Left renal pelvis (tissue), 4 donors: ENCODE measurements at places on chromosomes 16 and 17. TPM values are rescaled to one million over a fixed set of nuclear protein-coding genes. Genes with fewer than 3 reads are reported as not detected.
A peak's percentile ranks its signal among the peaks of the same experiment; 100 is the strongest.

DNA sequence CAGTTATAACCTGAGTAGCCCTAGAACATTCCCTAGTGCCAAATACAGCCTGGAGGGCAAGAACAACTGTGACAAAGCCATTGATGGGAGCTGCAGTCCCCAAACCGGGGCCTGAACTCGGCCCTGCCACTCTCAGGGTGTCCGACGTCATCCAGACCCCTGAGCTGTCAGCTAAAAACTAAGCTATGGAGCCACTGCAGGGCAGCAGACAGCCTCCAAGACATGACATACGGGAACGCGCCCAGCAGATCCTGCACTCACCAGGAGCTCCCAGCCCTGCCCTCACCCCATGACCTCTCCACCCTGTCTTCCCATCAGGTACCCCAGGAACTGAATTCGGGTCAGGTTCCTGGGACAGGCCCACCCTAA lies 28.4 kb downstream of the KDM8 start:
- DNase-seq: no peak

DNA sequence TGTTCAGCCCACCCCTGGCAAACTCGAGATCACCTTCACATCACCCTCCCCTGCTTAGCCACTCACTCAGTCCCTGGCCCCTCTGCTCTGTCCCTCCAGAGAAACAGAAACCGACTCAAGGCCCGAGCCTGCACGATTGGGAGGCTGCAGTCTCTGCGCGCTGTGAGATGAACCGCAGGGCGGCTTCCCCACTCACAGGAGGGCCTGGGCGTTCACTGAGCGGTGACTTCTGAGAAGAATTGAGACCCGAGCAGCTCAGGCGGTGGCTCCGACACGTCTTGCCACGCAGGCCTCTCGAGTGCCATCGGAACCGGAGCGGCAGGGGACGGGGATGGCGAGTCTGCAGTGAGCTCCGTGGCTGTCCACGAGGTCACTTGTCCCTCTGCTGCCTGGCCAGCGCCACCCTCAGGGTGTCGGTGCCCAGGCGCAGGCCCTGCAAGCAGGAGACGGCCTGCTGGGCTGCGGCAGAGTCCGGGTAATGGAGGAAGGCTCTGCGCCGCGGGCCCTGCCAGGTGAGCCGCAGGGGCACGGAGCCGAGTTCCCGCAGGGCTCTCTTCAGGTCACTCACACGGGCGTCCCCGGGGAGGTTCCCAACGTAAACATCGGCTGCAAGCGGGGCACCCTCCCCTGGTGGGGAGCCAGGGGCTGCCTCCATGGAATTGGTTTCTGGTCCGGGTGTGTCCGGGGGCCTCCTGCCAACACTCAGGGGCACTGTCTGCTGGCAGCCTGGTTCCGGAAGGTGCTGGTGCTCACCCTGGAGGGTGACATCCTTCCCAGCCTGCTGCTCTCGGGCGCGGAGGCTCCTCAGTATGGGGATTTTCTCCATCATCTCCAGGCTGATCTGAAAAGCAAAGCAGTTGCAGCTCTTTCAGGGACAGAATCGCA lies 21.6 kb downstream of the FOXF1 start:
- no peak for DNase-seq

- no peak for DNase-seq
Measured at GRCh38 chr16:83603723-83604570, 203.8 kb upstream of the HSBP1 start.

The RNF222 gene
- not detected for polyA plus RNA-seq

GRCh38 chr17:1727258-1727789 lies 2.8 kb downstream of the WDR81 start:
- DNase-seq: no peak

- DNase-seq: no peak
Measured at GRCh38 chr17:19005137-19005773, 691 bp upstream of the FAM83G start.

- DNase-seq: no peak
Measured at GRCh38 chr17:30805944-30806456, 18.5 kb downstream of the CRLF3 start.

GRCh38 chr17:68682903-68683302 lies 81.7 kb upstream of the FAM20A start:
- DNase-seq: no peak

- DNase-seq: no peak
Measured at GRCh38 chr16:6615636-6616035, 717.0 kb upstream of the RBFOX1 start.

The SPIRE2 gene
- polyA plus RNA-seq: 8.3 TPM

The TBC1D3B gene
- 10.9 TPM for polyA plus RNA-seq

GRCh38 chr16:49049191-49049590 lies 232.4 kb downstream of the CBLN1 start:
- no peak for DNase-seq

DNA sequence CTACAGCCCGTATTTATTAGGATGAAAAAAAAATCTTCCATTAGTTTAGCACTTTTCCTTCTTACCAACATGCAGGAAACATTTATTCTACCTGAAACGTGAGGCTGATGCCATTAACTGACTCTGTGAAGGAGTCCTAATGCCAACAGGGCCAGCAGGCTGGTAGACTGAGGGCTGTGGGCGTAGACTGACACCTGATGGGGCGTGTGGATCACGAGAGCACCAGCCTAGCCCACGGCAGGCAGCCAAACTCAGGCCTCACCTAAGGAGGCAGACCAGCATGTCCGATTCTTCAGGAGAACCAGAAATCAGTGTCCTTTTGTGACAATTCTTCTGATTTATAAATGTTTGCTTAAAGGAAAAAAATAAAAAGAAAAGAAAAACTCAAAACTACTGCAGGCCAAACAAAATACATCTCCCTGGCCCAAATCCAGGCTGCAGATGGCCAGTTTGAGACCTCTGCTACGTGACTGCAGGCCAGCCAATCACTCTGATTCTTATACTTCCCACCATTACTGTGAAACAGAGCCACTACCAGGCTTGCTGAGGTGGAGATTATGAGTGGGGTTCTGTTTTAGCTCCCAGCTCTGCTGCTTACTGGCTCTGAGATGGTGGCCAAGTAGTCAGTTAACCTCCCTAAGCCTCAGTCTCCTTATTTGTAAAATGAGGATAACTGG lies 66.5 kb downstream of the GNAO1 start:
- no peak for DNase-seq

- DNase-seq: no peak
Measured at GRCh38 chr16:16045879-16046278, 96.5 kb downstream of the ABCC1 start.

GRCh38 chr16:73066927-73067670 lies 19.2 kb upstream of the ZFHX3 start:
- no peak for DNase-seq

DNA sequence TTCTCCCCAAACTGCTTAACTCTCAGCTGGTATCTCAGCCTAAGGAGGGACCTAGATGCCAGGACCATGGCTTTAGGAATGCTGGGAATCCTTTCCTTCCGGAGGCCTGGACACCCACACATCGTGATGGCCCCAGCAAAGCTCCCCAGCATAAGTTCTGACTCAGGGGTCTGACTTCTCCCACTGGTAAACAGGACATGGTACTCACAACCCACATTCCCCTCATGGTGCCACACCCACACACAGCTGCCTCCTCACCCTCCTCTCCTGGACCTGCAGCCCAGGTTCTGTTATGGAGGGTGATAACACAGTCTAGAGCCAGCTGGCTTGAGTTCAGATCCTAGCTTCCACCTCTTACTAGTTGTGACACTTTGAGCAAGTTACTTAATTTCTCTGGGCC lies 719 bp upstream of the RNF227 start:
- DNase-seq: no peak

GRCh38 chr16:9258423-9259051 lies 167.1 kb downstream of the HAPSTR1 start:
- DNase-seq: peak; percentile 8

DNA sequence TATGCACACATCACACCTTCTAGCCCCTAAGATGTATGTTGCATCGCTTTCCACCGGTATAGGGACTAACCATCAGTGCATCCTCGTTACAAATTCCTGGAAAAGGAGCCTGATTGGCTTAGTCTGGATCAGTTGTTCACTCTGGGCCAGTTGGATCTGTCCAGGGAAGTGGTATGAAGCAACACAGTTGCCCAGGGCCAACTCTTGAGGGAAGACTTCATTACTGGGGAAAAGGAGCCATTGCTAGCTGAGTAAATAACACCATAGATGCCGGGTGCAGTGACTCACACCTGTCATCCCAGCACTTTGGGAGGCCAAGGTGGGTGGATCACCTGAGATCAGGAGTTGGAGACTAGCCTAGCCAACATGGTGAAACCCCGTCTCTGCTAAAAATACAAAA lies 275.2 kb upstream of the RBFOX1 start:
- no peak for DNase-seq

The ZPBP2 gene
- not detected for polyA plus RNA-seq

The COL1A1 gene
- 462 TPM for polyA plus RNA-seq

The KRTAP4-8 gene
- not detected for polyA plus RNA-seq

DNA sequence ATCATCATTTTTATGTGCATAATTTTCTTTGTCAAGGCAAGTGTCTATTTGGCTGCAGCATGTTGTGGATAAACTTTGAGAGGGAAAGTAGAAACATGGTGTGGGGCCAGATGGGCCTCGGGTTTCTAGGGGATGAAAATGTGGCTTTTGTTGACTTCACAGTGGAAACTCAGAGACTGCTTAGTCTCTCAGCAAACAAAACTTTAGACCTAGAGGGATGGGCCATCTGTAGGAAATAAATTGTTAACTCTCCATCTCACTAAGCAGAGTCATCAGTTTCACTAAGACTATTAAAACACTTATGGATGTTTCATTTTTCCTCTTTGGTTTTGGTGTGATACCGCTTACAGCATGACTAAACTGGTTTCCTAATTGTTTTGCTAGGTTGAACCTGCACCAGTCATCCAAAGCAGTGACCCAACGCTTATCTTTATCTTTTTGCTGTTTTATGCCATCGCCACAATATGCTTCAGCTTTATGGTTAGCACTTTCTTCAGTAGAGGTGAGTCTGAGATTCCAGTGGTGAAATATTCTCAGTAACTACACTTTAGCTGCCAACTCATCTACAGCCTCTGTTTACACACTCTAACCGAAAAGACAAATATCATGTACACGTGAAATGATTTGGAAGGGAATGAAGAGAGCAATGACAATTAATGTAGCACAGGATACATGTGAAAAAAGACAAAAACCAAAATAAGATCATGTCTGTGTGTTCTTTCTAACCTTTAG lies 60.6 kb upstream of the CRYM start:
- DNase-seq: no peak
